NCI-H1417 (cell line): ENCODE measurements at places on chromosomes 11 and 22.

- DNase-seq, result peak; percentile 80
Observed at GRCh38 chr11:132142554-132142953, 772.1 kb downstream of the NTM start.

DNA sequence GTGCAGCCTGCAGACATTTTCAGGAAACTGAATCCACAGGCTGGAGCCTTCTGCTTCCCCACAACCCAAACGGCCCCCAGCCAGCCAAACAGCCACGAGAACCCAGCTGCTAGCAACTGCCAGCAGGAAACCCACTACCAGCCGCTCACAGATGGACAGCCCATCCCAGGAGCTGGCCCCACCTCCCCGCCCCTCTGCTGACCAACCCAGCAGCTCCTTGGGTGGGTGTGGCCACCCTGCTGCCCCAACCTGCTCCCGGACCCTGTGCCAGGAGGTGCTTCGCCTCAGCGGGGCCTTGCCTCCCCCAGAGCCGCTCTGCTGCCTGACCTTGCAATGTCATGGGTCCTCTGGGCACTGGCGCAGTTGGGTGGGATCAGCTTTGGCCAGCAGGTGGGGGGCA lies 8.2 kb upstream of the CCDC188 start:
- no peak for DNase-seq

- no peak for DNase-seq
Observed at GRCh38 chr11:84249344-84250135, 963.4 kb upstream of the CCDC90B start.

DNA sequence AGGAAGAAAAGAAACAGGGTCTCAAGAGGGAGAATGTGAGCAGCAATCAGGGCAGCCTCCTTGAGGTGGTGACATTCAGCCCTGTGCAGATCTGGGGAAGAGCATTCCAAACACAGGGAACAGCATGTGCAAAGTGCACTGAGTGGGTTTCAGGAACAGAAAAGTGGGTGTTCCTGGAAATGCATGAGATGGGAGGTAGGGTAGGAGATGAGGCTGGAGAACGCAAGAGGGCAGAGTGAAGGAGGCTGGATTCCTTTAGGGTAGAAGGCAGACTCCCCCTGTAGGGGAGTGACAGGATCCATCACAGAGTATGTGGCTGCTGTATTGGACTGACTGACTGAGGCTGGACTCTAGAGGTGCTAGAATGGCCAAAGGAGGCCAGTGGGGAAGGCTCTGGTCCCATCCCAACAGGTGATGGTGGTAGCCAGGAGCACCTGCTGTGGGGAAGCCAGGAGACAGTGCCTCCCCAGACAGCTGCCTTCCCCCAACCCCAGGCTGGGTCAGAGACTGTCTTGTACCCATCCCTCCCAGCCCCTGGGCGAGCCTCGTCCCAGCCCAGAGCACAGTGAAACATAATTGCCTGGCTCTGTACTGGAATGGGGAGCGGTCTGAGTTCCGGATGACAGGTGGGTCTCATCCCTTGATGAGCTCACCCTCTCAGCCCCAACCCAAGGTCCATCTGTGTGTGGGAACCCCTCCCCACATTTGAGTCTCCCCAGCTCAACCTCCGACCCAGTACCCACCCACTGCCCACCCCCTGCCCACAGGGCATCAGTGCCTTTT lies 419.4 kb downstream of the MN1 start:
- DNase-seq, result no peak

DNA sequence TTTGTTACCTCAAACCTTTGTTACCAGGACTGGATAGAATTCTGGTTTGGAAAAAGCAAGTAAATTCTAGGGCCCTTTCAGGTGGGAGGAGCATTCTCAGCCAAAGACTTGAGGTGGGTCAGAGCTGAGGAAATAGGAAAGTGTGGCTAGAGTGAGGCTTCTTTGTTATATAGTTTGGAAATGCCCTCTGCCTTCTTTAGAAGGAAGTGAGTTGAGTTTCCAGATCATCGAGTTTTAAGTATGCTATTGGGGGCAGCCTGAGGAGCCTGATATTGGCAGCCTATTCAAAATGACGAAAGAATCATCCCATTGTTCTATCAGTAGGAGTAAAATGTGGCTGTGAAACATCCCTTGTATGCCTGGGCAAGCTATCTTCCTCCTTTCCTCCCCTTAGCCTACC lies 134.1 kb downstream of the ARHGAP42 start:
- DNase-seq, result no peak

- no peak for DNase-seq
Observed at GRCh38 chr22:46370584-46371291, 35.2 kb downstream of the TRMU start.

GRCh38 chr11:95593111-95593510 lies 196.5 kb downstream of the FAM76B start:
- DNase-seq, result no peak

- no peak for DNase-seq
Observed at GRCh38 chr11:65849366-65849765, 8.6 kb downstream of the CFL1 start.

- DNase-seq, result no peak
Observed at GRCh38 chr11:69440876-69441275, 40.6 kb upstream of the LINC01488 start.
